ENCODE measurements at places on chromosomes 7 and 10.

GRCh38 chr10:129846991-129847391 is 117.1 kb downstream of the EBF3 start:
- no peak for DNase-seq

- no peak for DNase-seq
These were observed 8.5 kb downstream of the DDX56 start for GRCh38 chr7:44565097-44565794.

DNA sequence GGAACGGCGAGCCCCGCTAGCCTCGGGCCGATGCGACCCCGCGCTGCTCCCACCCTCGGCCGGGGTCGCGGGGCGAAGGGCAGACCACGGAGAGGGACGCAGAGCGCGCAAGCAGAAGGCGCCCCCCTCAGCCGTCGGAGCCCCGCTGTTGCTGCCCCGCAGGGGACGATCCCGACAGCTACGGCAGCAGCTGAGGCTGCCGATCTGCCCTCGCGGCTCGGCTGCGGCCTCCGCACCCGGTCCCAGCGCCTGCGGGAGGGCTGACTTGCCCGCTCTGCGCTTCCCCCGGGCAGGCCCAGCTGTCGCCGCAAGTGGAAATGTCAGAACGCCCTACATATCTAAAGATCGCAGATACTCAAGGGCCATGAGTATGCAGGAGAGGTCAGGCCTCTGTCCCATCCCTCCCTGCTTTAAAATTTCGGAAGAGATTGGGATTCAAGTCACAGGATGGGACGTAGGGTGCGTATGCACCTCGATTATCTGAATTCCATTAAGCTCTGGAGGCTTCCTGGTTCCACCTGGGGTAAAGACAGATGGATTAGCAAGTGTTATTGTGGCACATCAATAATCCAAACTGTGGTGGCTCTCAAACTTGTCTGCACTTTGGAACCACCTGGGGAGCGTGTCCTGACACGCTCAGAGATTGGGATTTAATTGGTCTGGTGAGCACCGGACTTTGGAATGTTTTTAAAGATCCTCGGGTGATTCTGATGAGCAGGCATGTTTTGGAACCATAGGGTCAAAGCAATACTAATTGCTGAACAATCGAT is at the start of gene CRPPA:
CRPPA (minus strand) TSS at position 206 of the 770 bp plus-strand sequence. CDS start 216 bp downstream, outside the sequence.
- no peak for DNase-seq

GRCh38 chr7:101564778-101565211 is 64.3 kb downstream of the MYL10 start:
- DNase-seq, result no peak

DNA sequence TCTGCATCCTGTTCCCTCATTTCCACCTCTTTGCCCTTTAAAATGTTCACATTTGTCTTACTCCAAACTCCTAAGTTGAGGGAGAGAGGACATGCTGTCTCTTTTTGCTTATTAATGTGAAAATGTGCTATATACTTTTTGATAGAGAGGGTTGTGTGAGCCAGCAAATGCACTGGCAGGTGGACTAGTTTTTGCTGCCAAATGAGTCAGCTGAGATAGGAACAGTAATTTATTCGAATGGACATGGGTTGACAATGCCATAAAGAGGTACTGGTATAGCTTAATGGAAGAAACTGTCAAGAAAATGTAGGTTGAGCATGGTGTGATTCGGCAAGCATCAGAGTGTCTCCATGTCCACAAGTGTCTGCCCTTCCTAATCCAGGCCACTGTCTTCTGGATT is 9.2 kb upstream of the TRUB1 start:
- DNase-seq, result no peak

DNA sequence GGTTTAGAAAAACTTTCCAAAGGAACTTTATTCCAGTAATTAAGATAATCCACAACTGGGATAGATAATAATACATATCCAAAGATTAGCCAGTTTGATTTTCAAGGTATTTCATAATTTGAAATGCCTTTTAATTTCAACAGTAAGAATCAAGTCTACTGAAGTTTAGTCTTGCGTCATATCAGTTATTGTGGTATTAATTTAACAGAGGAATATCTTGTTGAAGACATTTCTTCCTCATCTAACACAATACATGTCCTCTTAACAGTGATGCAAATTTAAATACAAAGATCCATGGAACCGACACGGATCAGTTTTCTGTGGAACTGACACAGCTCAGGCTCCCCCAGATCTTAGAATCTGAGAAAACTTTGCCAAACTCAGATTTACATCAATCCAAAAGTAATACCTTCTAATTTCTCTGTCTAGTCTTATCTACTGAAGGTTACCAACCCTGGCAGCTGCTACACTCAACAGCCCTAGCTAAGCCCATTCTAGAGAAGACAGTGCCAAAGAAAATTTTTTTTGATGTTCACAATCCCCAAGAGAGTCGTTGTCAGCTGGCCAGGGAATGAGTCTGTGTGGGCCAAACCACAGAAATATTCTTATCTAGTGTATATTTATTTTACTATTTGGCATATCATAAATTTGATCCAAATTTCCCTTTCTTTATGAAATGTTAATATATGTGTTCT is 365.2 kb upstream of the MEOX2 start:
- no peak for DNase-seq

- no peak for DNase-seq
These were observed 789.9 kb upstream of the IGFBP3 start for GRCh38 chr7:46710927-46711326.

DNA sequence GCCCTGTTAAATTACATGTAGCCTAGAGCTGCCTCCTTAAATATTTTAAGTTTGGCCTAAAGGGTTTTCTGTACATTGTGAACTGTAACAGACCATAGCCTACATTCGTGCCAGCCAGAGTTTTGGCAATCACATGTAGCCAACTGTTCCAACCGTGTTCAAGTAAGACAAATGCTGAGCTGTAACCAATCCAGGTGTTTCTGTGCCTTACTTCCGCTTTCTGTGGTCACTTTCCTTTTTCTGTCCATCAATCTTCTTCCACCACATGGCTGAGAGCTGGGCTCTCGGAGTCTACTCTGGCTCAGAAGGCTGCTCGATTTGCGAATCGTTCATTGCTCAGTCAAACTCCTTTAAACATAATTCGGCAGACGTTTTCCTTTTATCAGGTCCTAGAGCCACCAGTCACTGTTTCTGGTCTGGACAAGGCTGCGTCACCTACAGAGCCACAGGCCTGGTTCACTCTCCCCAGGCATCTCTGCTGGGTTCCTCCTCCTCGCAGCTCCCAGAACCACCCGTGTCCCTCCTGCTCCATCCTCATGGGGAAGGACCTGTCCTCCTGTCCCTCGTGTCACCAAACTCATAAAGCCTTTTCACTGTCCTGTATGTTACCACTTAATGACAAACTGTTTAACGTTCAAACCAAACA is 158.0 kb upstream of the RHEB start:
- DNase-seq, result no peak

DNA sequence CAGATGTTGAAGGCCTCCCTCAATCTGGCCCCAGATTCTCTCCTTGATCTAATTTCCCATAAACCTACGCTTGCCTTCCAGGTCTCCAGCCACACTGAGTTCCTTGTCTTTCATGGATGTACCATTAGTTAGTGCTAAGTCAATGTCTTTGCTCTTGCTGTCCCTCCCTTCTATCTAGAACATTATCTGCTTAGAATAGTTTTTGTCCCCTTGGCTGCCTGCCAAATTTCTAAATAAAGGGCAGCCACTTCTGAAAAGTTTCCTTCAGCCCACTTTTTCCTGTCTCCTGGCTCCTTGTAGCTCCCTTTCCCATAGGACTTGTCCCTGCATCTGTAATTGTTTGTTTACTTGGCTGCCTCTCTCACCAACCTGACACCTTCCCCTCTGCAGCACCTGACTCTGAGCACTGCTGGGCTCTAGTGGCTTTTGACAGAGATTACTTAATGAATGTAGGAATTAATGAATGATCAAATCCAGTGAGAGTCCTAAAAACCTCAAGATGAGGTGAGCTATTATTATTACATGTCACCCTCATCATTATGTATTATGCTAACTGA is 58.3 kb downstream of the CXCL12 start:
- no peak for DNase-seq

GRCh38 chr10:13708256-13708990 is 121.7 kb downstream of the PRPF18 start:
- no peak for DNase-seq

DNA sequence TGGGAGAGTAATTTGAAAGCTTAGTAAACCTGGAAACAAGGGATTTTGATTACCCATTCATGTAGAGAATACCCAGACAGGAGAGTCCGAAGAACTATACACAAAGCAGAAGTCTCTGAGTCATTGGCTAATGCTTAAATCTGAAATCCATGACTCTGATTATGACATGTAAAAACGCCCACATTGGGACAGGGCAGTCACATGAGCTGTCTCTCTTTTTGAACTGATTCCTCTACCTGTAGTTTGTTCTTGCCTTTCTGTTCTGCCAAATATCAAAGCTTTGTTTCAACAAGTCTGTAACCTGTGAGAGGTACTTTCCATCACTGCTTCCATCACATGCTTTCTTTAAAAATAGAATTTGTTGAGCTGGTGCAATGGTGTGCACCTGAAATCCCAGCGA is 4.3 kb upstream of the GPNMB start:
- DNase-seq, result no peak

DNA sequence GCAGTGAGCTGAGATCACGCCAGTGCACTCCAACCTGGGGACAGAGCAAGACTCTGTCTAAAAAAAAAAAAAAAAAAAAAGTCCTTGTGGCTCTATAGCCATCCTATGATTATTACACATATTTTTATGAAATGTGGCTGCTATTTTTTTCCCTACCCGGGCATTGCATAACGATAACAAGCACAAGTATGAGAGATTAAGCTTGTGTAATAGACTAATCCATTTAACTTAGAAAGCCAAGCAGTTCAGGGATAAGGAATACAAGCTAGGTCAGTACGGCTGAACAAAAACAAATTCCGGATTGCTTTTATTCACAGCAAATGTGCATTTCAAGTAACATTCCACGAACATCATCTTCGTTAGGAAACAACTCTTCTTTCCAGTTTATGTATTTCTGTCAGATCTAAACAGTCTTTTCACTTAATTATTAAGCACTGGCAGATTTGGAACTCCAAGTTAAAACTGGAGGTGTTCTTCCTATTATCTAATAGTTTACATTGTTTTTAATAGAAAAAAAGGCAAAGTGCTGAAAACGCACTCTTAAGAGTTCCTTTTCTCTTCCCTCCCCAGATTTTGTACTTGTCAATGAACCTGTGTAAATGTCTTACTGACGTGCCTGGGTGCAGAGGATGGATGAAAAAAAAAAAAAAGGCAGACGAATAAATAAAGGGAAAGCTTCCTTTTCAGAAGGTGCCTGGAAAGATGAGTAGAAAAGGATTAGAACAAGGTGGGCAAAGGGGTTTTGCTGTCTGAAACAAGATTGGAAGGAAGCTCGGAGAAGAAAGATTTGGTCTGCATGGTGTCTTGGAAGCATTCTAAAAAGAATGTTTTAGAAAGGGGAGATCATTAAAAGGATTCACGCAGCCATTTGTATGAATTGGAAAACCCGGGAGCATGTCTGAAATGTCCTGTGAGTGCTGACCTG is 81.1 kb downstream of the PRTFDC1 start:
- DNase-seq, result no peak

- no peak for DNase-seq
These were observed 10.4 kb downstream of the FKBP6 start for GRCh38 chr7:73338321-73338720.

- DNase-seq, result no peak
These were observed 93.9 kb upstream of the SH2B2 start for GRCh38 chr7:102192790-102193189.

- no peak for DNase-seq
These were observed 11.4 kb downstream of the SEC31B start for GRCh38 chr10:100508266-100508665.

DNA sequence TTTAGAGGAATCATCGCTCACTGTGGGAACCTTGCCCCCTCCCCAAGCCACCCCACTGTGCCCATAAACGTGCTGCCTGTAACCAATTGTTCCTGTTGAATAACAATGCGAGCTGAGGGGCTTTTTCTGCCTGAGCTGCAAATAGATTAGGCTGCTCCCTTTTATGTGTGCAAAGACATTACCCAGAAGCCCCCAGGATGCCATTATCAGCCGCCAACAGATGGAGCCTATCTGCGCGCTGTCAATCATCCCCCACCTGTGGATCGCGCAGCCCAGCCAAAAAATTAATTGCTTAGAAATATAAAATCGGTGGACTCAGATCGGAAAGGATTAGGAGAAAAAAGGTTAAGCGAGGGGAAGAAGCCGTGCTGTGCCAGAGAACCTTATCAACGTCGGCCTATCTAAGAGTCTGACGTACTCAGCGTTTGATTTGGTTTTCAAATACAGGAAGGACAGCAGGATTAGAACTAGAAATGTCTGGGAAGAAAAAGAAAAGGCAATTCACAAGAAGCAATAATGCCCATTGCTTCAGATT is 167.3 kb upstream of the MYO3A start:
- no peak for DNase-seq

DNA sequence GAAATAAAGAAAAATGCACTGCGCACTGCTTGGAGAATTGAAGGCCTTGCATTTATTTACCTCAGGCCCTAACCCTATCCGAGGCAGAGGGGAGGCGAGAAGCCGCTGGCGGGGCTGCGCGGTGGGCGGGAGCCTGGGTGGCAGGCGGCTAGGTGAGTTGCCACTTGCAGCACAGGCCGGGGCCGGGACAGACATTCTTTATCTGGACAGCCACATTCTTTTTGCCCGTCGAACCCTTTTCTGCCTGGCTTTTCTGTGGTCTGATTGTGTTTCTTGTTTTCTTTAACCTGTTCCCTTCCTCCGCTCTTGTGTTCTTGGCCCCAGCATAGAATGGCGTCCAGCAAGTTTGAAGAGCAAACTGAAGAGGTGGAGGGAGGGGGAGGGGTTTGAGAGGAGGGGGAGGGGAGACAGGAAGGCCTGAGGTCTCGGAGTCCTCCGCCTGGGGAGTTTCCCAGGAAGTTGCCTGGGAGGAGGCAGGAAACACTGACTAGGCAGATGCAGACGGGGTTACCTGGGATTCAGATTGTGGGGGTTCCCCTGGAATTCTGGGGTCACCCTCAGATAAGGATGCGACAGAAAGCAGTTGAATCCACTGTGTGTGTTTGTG is 5.1 kb downstream of the SHH start:
- DNase-seq, result no peak

- no peak for DNase-seq
These were observed 27.8 kb downstream of the DIP2C start for GRCh38 chr10:661597-662222.

DNA sequence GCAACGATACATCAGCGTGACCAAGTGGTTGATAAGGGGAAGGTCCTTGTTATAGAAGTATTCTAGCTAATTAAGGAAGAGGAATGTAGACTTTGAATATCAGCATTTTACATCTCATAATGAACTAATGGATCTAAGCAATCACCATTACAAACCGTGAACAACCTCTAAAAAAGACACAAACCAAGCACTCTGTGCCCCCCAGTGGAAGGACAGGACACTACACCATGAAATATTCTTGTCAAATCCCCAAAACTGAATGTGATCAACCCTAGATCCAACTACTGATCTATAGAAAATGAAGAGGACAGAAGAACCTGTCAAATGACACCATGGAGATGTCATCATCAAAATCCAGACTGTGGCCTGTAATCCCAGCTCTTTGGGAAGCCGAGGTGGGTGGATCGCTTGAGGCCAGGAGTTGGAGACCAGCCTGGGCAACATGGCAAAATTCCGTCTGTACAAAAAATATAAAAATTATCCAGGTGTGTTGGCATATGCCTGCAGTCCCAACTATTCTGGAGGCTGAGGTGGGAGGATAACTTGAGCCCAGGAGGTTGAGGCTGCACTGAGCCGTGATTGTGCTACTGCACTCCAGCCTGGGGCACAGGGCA is 111.3 kb upstream of the CARD11 start:
- DNase-seq, result peak; percentile 15

- no peak for DNase-seq
These were observed 9.2 kb downstream of the GNA12 start for GRCh38 chr7:2834748-2835441.
